ENCODE measurements at places on chromosomes 6 and 20.

- peak; percentile 14 for DNase-seq
These were observed 11.1 kb downstream of the CDH4 start for GRCh38 chr20:61263084-61263695.

- DNase-seq, result no peak
These were observed 18.2 kb downstream of the BMP7 start for GRCh38 chr20:57248132-57248797.

DNA sequence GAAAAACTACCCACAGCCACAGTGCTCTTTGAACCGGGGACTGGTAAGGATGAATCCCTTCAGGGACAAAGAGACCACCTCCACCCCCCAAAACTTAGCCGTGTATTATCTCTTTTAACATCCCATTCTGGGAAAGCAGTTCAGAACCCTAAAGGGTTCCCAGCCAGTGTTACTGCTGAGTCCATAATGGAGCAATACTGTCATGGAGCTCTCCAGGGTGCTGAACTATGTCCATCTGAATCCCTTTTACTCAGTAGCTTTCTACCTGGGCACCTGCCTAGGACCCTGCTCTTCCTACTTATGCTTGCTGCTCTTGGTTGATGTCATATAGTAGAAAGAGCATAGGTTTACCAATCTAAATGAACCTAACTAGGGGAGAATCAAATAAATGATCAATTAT lies 22.3 kb upstream of the SAYSD1 start:
- peak; percentile 17 for DNase-seq

GRCh38 chr20:52234302-52235045 lies 42.9 kb upstream of the ZFP64 start:
- no peak for DNase-seq

- DNase-seq, result no peak
These were observed 632.8 kb downstream of the HACE1 start for GRCh38 chr6:104226790-104227446.

DNA sequence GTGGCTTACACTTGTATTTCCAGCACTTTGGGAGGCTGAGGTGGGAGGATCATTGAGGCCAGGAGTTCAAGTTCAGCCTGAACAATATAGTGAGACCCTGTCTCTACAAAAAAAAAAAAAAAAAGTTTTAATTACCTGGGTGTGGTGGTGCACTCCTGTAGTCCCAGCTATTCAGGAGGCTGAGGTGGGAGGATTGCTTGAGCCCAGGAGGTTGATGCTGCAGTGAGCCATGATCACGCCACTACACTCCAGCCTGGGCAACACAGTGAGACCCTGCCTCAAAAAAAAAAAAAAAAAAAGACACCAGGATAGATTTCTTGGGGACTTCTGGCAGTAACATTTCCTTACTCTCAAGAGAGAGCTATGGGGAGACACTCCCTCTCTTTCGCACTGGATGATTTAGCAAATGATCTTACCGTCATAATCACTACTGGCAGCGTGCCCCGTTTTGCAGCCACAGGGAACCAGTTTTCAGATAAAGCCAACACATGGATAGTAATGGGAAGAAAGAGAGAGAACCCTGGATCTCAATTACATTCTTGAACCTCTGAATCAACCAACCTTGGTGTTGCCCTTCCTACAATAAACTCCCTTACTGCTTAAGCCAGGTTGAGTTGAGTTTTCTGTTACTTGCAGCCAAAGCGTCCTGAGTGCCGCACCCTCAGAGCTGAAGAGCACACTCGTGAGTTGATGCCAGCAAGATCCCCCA lies 18.1 kb upstream of the PTPN1 start:
- no peak for DNase-seq

DNA sequence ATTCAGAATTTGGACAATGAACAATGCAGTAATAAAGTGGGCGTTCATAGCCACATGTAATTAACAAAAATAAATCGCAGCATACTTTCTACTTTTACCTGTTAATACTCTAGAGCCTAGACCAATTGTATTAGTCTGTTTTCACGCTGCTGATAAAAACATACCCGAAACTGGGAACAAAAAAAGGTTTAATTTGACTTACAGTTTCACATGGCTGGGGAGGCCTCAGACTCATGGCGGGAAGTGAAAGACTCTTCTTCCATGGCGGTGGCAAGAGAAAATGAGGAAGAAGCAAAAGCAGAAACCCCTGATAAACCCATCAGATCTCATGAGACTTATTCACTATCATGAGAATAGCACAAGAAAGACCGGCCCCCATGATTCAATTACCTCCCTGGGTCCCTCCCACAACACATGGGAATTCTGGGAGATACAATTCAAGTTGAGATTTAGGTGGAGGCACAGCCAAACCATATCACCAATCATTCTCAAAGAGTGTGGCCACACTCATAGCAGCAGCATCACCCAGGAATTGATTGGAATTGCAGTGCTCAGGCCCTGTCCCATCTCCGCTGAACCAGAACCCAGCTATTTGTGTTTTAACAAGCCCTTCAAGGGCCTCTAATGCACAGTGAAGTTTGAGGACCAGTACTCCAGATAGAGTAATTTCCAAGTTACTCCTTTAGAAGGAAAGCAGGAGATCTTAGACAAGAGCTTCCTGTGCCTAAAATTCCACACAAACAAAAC lies 650.0 kb downstream of the KIF16B start:
- no peak for DNase-seq

DNA sequence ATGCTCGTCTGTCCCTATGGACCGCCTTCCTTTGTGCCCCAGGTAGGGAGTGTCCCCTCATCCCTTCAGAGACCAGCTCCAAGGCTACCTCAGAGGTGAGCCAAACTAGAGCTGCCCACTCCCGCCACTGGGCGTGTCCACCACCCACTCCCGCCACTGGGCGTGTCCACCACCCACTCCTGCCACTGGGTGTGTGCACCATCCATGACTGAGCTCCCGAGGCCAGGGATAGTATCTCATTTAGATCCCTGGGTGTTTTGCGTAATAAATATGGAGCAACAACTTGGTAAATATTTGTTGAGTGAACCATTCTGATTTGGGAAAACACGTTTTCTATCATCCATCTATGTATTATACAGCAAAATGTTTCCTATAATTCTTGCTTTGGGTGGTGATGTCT lies 68.8 kb downstream of the ZBTB2 start:
- no peak for DNase-seq

GRCh38 chr20:47741669-47742608 lies 43.3 kb downstream of the SULF2 start:
- DNase-seq, result no peak

DNA sequence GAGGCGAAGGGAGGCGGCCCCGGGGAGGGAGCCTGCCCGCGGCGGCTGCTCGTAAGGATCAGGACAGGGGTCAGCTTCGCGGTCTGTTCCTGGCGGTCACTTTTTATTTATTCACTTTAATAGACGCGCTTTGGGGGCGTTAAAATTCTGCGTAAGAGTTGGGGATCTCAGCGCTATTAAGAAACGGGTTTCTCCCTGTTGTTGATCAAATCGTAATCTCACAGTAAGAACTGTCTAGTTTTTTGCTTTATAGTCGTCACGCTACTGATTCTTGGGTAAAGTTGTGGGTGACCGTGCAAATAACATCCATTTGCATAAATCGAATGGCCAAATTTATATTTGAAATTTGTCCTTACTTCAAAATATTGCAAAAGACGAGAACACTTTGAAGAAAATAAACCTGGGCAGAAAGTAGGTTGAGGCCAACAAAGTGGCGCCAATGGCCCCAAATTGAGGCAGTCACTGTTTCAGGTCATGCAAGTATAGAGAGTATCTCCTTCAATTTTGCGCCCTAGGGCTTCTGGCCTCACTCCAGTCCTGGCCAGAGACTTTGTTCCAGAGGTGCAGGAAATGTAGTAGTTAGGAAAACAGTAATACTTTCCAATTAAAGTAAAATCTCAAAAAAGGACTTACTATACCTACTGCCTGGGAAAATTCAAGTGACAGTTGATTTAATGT lies 963 bp upstream of the RMND1 start:
- DNase-seq, result no peak

- peak; percentile 30 for DNase-seq
These were observed 77.6 kb downstream of the TRERF1 start for GRCh38 chr6:42374018-42374669.

GRCh38 chr6:108803982-108804490 lies 44.2 kb upstream of the ARMC2 start:
- no peak for DNase-seq

DNA sequence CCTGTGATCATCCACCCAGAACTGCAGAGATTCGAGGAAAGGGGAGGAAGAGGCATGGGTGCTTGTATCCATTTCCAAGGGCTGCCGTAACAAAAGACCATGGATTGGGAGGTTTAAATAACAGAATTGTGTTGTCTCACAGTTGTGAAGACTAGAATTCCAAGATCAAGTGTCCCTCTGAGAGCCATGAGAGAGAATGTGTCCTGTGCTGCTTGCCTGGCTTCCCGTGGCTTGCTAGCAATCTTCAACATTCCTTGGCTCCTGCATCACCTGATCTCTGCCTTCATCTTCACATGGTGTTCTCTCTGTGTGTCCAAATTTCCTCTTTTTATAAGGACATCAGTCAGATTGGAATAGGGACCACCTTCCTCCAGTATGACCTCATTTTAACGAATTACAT lies 69.8 kb downstream of the CDC40 start:
- no peak for DNase-seq

DNA sequence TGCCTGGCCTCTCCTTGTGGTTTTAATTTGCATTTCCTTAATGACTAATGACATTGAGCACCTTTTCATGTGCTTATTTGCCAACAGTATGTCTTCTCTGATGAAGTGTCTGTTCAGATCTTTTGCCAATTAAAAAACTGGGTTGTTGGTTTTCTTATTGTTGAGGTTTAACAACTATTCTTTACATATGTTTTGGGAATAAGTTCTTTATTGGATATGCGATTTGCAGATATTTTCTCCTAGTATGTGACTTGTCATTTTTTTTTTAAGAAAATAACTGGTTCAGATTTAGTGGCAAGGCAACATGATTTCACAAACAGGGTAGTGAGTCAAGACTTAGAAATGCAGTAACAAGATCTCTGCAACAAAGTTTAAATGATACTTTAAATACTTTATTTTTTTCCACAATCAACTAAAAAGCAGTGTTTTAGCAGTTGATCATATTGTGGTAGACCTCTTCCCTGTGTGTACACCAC lies 67.8 kb downstream of the TIAM2 start:
- DNase-seq, result no peak

GRCh38 chr6:11974089-11974488 lies 38.0 kb upstream of the HIVEP1 start:
- DNase-seq, result no peak

- DNase-seq, result no peak
These were observed 847 bp upstream of the NCR2 start for GRCh38 chr6:41334482-41335040.

GRCh38 chr6:96889146-96889545 lies 8.5 kb downstream of the NDUFAF4 start:
- no peak for DNase-seq

- no peak for DNase-seq
These were observed 34.0 kb upstream of the SEC63 start for GRCh38 chr6:107991772-107992550.

- DNase-seq, result no peak
These were observed 254.8 kb upstream of the CHD6 start for GRCh38 chr20:41872930-41873329.

- DNase-seq, result no peak
These were observed 98.8 kb downstream of the SOD2 start for GRCh38 chr6:159594106-159594749.

DNA sequence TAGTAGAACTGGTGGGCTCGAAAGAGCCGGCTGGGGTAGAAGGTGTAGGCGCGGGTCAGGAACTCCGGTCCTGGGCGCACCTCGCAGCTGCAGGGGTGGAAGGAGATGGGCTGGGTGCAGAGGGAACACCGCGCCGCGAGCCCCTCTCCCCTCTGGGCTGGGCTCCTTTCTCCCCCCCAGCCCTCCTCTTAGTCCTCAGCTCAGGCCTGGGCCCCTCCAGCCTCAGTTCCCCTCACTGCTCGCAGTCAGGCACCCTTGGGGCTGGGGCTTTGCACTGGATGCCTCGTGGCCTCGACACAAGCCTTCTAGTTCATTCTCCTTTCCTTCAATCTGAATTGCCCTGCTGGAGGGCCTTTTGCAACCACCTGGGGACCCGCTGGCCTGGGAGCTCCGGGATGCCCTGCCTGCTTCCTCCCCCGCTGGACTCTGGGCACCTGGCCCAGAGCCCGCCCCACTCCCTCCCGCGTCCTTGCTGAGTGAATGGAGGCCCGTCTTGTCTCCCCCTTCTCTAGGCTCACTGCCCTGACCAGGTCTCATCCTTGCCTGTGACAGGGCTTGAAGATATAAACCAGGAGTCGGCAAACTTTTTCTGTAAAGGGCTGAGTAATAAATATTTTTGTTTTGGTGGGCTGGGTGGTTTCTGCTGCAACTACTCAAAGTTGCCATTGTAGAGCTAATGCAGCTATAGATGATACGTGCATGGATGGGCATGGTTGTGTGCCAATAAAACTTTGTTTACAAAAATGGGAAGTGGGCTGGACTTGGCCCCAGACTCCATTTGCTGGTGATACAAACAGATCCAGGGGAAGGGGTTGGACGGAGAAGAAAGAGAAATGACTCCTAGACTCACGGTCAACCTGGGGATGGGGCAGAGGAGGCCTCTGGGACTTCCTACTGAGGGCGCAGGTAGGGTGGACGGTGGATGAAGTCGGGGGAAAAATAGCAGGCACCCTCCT lies 47.3 kb downstream of the APCDD1L start:
- DNase-seq, result no peak

DNA sequence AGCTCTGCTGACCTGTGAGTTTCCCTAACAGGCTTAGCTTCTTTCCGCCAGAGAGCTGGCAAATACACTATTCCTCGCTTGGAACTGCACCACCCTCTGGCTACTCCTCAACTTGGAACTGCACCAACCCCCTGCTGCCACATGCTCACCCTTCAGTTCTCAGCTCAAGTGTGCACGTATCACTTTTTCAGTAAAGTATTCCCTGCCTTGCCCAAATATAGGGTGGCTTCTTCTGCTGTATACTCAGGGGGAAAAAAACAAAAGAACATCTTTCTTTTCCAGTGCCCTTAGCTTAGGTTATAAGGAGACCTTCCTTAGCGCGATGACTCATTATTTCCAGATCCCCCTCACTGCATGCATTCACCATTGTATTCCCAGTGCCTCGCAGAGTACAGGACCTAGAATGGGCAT lies 21.2 kb downstream of the GNAS-AS1 start:
- DNase-seq, result no peak

DNA sequence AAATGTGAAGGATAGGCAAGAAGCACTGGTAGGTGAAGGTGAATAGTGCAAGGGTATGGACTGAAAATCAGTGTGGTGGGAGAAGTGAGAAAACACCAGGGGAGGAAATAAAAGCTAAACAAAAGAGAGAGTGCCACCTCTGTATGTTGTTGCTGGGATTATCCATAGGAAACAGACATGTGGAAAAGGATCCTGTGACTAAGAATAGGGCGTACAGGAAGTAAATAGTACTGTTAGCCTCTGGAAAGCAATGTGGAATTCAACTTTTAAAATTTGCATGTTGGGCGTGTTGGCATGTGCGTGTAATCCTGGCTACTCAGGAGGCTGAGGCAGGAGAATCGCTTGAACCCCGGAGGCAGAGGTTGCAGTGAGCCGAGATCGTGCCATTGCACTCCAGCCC lies 661.7 kb downstream of the KIF16B start:
- no peak for DNase-seq

- no peak for DNase-seq
These were observed 16.2 kb downstream of the METTL24 start for GRCh38 chr6:110341663-110342596.
